ENCODE measurements at places on chromosomes 4 and X.

GRCh38 chr4:158341896-158342295, 131.6 kb downstream of the TMEM144 start:
- DNase-seq: no peak

DNA sequence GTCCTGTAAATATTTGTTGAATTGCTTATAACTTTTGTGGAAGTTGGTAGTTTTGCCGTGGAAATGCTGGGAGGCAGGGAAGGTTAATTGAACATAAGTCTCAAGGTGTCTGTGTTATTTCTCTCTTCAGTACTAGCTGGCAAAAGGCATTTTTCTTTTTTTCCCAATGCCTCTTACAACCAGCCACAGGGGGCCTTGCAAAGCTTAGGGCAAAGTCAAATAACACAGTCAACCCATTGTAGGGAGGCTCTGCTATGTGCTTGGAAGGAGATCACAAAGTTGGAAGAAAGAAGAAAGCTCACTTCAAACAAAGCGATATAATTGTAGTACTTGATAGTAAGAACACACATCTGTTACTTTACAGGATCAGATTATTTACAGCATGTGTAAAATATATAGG, 802.6 kb downstream of the PDHA2 start:
- no peak for DNase-seq

DNA sequence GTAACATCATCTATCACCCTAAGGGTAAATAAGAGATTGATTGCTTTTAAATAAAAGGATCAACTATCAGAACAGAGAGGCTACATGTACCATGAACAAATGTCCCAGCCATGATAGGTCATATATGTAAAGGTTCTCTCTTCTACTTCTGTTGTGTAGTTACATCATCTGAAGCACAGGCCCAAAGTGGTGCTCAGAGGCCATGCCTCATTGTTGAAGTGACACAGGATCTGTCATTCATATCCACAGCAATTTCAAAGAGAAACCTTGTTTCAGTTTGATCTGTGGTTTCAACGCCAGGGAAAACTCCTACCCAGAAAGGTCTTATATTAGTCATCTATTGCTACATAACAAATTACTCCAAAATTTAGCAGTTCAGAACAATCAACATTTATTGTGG, 269.2 kb upstream of the MAOA start:
- DNase-seq: no peak

GRCh38 chr4:54840430-54840829, 182.7 kb downstream of the KIT start:
- no peak for DNase-seq
